ENCODE measurements at places on chromosomes 5 and 9.

- peak; percentile 11 for DNase-seq
These were observed 2.8 kb downstream of the CAMK2A start for GRCh38 chr5:150286820-150287219.

DNA sequence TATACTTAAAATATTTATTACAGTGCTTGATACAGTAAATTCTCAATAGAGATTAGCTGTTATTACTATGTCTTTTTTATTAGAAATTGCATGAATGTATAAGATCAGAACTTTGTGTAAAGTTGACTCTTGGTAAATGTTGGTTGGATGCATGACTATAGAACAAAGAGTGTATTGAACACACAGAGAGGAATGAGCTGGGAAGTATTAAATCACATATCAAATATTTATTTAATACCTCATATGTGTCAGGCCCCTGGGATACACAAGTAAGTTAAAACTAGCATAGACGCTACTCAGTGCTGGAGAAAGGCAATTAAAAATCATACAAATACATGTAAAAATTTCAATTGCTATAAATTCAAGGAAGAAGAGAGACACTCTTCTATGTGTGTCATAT lies 550.7 kb upstream of the TLE4 start:
- DNase-seq: no peak

DNA sequence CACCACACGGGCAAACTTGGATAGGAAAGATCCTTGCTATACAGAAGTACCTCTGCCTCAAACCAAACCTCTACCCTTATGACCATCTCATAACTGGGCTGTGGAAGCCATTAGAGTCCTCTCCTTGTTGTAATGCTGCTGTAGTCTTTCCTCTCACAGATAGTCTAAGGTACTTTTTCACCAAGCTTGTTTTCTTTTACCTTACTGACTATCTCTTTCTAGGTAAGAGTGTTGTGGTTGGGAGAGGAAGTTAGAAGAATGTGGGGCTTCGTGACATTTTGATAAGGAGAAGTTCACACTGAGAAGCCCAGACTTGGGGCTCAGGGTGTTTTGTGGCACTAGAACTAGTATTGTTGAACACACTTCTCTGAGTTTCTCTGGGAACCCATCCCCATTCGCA lies 8.9 kb downstream of the CFAP95 start:
- DNase-seq: no peak

- DNase-seq: no peak
These were observed 29.5 kb upstream of the ANKRD18A start for GRCh38 chr9:38649731-38650363.

DNA sequence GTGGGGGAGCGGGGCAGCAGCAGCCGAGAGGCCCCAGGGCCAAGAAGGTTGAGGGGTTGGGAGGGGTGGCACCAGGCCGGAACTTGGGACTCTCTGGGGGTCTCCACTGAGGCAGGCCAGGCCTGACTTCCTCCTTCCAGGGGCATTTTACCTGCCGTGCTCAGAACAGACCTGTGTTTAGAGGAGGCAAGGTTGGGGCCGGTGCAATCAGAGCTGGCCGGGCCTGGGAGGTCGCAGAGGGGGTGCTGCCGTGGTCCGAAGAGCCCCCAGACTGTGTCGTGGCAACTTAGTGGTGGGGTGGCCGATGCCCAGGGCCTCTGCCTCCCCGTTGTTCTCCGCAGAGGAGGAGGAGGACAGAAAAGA lies 21.8 kb downstream of the GLT6D1 start:
- no peak for DNase-seq

- no peak for DNase-seq
These were observed 13.4 kb downstream of the COL23A1 start for GRCh38 chr5:178576591-178577351.

DNA sequence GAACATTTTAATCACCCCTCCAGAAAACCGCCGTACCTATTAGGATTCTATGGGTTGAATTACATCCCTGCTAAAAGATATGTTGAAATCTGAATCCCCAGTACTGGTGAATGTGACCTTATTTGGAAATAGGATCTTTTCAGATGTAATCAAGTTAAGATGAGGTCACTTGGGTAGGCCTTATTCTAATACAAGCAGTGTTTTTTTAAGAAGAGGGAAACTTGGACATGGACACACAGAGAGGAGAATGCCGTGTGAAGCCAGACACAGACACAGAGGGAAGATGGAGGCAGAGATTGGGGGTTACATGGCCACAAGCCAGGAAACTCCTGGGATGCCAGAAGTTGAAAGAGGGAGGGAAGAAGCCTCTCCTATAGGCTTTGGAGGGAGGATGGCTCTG lies 183.5 kb downstream of the GNA14 start:
- DNase-seq: no peak

DNA sequence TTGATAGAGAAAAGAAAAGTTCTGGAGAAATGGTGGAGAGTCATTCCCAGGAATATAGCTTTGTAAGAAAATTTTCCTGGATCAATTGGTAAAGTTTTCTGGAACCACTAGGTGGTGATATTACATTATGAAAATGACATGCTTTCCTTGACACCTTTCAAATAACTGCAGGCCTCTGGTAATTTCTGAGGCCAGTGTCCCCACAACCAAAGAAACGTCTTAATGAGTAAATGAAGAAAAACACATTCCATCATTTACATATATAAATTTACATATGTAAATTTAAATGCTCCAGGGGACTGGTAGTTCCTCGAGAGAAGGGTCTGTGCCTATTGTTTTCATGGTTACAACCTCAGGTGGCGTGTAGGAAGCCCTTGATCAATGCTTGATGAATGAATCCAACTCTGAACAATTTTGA lies 17.2 kb upstream of the RGS3 start:
- no peak for DNase-seq
